ENCODE measurements at places on chromosomes 4 and X.

- DNase-seq: no peak
Observed at GRCh38 chr4:113643505-113643904, 118.0 kb downstream of the CAMK2D start.

- DNase-seq: no peak
Observed at GRCh38 chr4:37666625-37667071, 19.5 kb downstream of the RELL1 start.

- DNase-seq: no peak
Observed at GRCh38 chrX:48896611-48897011, 957 bp downstream of the TIMM17B start.

GRCh38 chr4:16894406-16894805, 4.0 kb downstream of the LDB2 start:
- DNase-seq: no peak

DNA sequence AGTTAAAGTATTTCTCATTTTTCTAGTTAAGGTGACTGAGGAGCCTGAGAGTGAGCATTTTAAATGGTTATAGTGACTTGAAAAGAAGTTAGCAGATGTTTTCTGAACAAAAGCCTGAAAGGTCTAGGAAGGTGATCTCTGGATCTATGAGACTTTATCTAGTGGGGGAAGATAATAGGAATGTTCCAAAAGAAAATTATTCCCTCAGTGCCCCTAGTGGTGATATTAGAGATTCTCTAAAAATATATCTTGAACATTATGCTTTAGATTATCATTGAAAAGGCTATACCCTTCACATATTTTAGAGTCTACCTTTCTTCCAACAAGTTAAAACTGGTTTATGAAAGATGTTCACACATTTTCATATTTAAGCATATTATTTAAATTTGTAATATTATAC, 69.0 kb upstream of the SPANXN1 start:
- no peak for DNase-seq

GRCh38 chr4:186722796-186723291, 812 bp downstream of the FAT1 start:
- peak; percentile 26 for DNase-seq

DNA sequence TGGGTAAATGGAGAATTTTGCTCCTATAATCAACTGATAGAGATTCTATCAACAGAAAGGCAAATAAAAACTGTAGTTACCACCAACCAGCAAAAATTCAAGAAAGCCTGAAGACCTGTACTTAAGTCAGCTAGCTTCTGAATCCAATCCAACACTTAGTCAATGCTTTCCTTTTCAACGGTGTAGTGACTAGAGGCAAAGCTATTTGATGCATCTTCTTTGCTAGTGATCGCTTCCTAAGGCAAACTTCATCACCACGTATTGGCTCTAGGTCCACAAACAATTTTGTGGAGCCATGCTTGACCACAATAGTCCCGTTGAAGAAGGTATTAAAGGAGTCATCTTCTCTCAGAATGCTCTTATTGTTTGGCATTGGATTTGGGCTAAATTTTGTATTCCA, 25.0 kb upstream of the UBA6 start:
- no peak for DNase-seq

DNA sequence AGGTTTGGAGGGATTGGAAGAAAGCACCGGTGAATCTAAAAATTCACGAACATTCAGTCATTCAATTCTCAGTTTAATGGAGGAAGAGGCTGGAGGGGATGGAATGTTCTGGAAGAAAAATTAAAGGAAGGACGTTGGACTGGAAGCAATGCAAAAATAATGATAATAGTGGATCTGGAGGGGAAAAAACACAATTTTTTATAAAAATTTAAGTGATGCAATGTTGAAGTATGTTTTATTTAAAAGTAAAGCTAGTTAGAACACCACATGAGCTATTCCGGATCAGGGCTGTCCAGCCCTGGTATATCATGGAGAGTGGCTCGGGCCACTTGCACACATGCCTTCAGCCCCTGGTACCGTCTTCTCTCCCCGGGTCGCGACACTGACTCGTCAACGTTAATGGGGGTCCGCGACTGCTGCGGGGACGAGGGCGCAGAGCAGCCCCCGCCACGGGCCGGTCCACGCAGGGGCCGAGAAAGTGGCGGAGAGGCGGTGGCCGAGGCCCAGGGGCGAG, 204.6 kb downstream of the TENM3 start:
- no peak for DNase-seq

DNA sequence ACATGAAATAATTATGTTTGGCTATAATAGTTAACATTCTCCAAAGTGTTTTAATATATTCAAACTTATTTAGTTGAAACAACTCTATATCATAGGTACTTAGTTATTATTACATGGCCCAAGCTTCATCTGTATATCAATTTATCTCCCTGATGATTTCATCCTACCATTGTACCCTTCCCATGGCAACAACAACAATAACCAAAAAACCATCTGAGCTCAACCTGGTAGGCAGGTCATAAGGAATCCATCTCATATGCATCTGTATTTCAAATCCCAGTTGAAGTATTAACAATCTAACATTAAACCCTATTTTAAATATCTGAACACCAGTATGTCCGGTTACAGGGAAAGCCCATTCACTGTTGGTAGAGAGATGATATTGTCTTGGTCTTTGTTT, 33.1 kb upstream of the SLC7A11 start:
- no peak for DNase-seq

- DNase-seq: no peak
Observed at GRCh38 chr4:184957446-184958115, 60.7 kb upstream of the HELT start.

DNA sequence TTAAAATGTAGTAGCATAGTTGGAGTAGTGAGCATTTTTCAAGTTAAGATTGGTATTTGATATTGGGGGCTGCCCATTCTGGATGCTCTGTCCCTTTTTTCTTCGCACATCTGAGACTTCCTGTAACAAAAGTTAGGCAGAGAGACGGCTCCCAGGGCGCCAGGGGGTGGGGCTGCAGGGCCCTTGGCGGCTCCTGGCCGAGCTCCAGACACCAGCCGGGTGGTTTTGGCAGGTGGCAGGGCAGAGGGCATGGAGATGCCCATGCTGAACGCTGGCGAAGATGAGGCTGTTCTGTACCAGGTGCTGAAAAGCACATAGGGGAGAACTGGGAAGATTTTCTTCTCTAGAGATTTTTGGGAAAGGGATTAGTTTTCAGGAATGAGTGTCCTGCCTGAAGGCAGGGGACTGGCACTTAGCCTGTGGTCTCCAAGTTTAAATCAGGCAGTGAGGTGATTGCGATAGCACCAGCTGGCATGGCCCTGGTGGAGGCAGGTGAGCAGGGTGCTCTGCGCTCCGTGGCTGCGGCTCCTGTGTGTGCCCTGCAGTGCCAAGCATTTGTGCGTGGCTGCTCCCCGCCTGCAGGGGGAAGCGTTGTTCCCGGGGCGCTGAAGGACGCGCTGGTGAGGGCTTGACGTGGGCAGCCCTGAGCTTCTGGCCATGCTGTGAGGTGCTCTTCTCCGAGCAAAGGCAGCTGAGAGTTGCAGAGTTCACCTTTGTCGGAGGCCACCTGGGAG, 23.6 kb upstream of the HGFAC start:
- no peak for DNase-seq

Data from spinal cord (tissue), 10 donors.